ENCODE measurements at places on chromosomes 5 and 9. TPM values are rescaled to one million over a fixed set of nuclear protein-coding genes. Genes with fewer than 3 reads are reported as not detected.

Gene NFX1
- 24.3 TPM for total RNA-seq

Gene HAVCR2
- 2.9 TPM for total RNA-seq

Gene THBS4
- total RNA-seq: 0.23 TPM

Gene IFNA21
- total RNA-seq: not detected

Gene WNT8A
- not detected for total RNA-seq

Gene DOCK2
- total RNA-seq: 4.1 TPM

Gene MLANA
- not detected for total RNA-seq

Gene SH2D3C
- total RNA-seq: 3.4 TPM

Gene GRXCR2
- total RNA-seq: not detected

Gene SUSD3
- 49.7 TPM for total RNA-seq

Gene FCN2
- 95.7 TPM for total RNA-seq

- DNase-seq: no peak
Measured at GRCh38 chr9:88604836-88605511, 70.0 kb downstream of the NXNL2 start.

- DNase-seq: no peak
Measured at GRCh38 chr5:115514220-115514619, 30.4 kb downstream of the FEM1C start.

DNA sequence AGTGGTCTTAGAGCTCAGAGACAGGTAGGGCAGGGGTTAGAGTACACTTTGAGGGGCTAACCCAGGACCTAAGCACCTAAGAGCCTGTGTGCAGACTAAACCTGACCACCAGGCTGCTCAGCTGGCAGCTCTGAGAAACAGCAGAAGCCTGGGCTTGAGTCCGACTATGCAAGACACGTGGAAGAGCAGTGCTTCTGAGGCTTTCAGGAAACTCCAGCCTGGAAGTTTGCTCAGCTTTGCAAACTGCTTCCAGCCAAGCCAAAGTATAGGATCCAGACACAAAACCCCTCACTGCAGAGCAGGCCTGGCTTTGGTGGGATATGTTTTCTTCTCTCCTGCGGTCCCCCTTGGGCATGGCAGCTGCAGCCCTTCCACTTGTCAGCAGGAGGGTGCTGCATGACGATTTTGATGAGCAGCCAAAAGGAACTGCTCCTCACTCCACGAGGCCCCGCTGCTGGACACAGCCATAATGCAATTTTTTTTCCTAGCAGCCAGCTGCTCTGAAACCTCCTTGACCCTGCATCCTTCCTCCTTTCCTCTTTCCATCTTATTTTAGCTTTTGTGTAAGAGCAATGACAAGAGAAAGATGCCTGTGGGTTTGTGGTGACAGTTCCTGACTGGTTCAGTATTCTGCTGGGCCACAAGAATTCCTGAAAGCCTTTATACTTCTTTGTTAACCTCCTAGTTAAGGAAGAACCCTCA, 123.1 kb downstream of the LIFR start:
- DNase-seq: no peak

DNA sequence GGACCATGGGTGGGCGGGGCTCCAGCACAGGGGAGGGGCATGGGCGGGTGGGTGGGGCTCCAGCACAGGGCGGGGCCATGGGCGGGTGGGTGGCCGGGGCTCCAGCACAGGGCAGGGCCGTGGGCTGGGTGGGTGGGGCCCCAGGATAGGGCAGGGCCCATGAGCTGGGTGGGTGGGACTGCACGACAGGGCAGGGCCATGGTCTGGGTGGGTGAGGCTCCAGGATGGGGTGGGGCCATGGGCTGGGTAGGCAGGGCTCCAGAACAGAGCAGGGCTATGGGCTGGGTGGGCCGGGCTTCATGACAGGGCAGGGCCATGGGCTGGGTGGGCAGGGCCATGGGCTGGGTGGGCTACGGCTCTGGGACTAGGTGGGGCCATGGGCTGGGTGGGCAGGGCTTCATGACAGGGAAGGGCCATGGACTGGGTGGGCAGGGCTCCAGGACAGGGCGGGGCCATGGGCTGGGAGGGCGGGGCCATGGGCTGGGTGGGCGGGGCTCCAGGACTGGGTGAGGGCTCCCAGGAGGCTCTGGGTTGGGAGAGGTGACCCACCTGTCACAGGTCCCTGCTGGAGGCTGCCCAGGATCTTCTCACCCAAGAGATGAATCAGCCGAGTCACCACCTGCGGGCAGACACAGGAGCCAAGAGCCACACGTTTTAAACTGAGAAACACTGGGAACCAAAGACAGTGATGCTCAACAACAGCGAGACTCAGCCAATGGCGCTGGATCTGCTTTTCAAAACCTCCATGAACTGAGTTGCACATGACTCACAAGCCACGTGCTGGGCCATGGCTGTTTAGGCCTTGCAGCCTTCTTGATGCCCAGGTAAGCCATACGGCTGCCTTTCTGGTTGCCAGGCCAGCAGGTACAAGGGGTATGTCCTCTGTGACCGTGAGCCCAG, 33.6 kb upstream of the NSMF start:
- no peak for DNase-seq

GRCh38 chr5:172905346-172906140, 53.7 kb upstream of the RPL26L1 start:
- no peak for DNase-seq

GRCh38 chr9:122383992-122384461, 13.2 kb downstream of the PTGS1 start:
- DNase-seq: no peak

DNA sequence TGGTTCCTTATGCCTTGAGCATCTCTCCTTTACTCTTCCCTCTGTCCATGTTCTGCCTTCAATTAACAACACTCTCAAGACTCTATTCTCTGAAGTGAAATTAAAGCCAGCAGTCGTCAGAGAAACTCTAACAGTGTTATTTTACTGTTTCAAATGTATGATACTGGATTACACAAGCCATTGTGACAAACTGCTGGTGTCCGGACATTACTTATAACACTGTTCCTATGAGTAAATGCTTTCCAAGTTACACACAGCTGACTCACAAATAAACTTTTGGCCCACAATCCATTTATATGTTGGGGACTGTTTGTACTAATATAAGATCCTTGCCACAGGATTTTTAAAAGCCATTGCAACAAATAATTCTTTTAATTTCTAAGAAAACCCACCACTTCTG, 63.2 kb upstream of the GHR start:
- DNase-seq: no peak

DNA sequence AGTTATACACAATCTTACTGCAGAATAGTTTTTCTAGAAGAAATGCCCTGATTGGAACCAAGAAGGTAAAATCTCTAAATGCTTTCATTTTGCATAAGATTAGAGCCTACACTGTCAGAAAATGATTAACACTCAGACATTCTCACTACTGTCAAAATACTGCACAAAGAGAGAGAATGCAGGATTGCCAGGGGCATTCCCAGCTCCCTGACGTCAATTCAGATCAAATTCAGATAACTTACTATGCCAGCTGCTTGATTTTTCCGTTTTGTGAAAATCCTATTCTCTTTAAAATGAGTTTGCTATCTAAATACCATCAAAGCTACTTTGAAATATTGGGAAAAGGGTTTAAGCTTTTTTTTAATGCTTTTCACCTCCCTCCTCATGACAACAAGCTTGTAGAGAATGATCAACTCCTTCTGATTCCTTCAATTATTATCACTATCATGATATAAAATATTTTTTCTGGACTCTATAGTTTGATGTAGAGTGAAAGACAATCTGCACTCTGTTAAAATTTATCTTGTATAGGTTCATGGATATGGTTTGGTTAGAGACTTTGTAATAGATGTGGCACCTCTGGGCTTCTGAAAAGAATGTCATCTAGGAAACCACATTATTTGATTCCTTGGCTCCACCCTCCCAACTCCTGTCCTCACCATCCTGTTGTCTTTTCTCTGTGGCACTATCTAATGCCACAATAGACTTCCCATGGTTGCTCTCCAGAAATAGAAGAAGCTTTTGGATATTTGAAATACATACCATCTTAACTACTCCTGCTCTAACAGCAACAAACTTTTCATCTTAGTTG, 407.7 kb downstream of the PDE4D start:
- no peak for DNase-seq

DNA sequence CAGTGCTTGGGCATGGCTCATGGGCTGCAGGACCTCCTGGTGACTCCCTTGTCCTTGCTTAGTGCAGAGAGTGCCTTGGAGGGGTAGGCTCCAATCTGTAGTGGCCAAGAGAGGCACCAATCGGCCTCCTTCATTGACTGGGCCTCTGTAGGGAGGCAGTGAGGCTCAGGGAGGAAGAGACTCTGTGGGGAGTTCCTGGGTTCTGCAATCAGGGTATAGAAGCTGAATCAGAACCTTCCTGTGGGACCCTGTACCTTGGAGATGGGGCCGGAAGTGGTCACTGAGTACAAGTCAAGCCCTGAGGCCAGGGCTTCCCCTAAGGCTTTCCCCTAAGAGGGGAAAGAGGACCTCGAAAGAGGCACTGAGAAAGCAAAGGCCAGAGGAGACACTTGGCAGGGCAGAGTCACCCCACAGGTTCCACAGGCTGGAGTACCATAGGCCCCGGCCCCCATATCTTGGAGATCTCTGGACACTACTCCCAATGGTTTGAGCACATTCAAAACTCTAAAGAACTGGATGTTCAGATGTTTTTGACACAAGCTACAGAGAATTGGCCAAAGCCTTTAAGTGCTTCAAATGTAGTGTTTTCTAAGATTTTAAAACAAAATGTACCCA, 190.5 kb downstream of the HSPA4 start:
- no peak for DNase-seq

DNA sequence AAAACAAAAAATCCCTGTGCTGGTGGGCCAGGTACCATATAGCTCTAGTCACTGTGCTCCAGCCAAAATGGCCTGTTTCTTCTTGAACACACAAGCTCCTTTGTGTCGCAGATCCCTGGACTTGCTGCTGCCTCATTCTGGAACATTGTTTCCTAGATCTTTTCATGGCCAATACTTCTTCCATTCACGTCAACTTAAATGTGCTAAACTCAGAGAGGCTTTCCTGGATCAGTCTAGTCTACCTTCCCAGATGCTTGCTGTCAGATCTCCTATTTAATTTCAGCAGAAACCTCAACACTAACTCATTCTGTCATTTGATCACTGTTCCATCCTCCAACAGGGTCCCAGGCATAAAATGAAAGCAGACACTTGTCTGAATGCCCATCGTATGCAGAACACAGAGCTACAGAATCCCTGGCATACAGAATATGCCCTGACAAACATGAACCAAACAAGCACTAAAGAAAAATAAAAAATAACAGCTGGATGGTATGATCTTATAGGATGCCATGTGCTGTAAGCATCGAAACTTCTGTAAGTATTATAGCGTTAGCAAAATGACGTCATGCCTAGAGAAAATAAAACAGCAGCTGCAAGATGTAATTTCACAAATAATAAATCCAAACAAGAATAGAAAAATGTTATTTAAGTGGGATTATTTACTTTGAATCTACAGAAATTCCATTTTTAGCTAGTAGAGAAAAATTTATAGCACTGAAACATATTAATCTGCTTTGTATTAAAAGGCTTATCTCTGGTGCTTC, 403.7 kb upstream of the DAP start:
- DNase-seq: no peak

DNA sequence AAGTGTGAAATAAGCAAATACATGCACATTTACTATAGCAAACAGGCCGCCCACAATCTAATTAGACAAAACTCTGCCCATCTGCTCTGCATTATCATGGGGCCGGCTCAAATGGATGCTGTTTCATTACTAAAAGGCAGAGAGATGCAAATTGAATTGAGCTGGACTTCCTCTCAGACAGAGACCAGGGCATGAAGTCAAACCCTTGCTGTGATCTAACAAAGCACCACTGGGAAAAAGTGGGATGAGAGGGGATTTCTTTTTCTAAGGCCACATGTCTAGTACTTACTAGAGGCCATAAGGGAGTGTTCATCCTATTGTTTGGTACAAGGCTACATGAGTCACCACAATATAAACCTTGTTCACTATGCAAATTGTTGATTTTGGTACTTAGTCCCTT, 614.7 kb downstream of the ISL1 start:
- no peak for DNase-seq

DNA sequence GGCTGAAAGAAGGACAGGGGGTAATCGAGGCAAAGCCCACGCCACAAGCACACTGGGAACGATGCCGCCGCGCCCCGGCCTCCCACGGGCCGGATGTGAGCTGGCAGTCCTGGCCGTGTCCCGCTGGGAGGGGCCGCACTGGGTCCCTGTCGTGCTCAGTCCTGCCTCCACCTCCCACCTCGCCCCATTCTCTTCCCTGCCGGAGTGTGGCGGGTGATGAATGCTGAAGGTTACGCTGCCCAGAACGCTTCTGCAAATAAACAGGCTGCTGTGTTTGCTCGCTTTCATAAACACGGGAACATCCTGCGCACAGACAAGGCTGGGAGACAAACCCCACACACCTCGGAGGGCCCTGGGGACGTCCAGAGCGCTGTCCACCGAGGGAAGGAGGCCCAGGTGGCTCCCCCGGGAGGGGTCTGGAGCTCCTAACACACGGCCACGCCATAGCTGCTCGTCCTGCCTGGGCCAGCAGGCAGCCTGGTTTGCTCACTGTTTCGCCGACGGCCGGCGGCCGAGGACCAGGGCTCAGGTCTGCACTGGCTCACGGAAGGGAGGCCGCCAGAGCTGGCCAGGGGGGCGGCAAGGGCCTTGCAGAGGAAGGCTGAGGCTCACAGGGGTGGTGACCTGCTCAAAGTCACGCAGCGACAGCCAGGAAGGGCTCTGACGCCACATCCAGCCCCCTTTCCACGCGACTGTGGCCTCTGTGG, 2.3 kb downstream of the DNLZ start:
- no peak for DNase-seq

DNA sequence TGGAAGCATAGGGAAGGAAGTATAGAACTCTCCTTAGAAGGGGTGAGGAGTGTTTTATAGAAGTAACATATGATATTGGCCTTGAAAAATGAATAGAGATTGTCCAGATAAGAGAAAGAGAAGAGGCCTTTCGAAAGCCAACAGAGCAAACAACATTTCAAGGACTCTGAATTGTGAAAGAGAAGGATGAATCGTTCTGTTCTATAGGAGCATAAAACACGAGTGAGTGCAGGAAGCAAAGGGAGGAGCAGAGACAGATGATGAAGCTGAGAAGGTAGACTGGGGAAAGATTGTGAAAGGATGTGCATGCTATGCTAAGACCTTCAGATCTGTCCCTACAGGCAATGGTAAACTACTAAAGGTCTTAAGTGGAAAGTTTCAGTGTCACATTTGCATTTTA, 271.0 kb downstream of the TMEM161B start:
- no peak for DNase-seq

GRCh38 chr5:123549256-123549904, 37.4 kb downstream of the CSNK1G3 start:
- DNase-seq: no peak

DNA sequence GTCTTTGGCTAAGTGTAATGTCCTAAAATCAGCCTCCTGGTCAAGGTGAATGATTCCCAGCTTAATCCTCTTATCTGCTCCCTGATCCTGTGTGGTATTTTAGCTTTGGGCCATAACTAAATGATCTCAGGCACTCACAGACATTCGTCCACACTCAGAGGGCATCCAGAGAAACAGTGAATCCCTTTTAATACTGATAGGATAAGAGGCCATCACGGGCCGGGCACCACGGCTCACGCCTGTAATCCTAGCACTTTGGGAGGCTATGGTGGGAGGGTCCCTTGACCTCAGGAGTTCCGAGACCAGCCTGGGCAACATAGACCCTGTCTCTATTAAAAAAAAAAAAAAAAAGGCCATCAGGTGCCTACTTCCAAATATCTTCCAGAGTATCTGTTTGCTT, 6.3 kb downstream of the PDCL start:
- no peak for DNase-seq
